PC-3 (cell line): ENCODE measurements at places on chromosomes 6 and 20.

GRCh38 chr6:88539295-88539764 lies 373.2 kb upstream of the CNR1 start:
- no peak for DNase-seq

GRCh38 chr6:123028263-123028662 lies 32.2 kb downstream of the CLVS2 start:
- DNase-seq, result no peak

DNA sequence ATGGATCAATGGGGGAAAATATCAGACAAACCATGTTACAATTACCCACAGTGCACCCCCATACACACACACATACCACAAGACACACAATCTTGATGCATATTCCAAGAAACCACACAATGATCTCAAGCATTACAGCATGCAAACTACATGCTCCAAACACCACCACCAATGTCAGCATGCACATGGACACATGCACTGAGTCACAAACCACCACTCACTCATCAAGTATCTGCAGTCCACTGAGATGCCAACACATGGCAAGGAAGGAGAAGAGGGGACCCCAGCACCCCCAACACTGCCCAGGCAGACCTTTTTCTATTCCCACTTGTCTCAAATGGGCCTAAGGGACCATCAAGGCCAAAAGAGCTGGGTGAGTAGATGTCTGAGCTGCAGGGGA lies 91.6 kb downstream of the PREX1 start:
- no peak for DNase-seq

DNA sequence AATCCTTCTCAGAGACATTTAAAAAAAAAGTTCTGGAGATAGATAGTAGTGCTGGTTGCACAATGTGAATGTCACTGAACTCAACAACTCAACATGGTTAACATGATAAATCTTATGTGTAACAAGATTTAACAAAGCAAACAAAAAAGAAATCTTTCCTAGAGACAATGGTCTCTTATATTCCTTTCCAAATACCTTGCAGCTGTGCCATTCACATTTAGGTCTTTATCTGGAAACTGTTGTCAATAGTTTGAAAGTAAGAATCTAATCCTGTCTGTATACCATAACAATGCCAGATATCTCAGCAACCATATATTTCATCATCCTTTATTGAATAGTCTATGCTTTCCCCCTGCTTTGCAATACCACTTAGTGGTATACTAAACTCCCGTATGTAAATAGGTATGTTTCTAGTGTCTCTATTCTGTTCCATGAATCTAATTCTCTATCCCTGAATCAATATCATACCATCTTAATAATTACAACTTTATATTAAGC lies 2.1 kb downstream of the SERAC1 start:
- no peak for DNase-seq

- DNase-seq, result no peak
Measured at GRCh38 chr20:51462566-51463276, 79.8 kb downstream of the NFATC2 start.

DNA sequence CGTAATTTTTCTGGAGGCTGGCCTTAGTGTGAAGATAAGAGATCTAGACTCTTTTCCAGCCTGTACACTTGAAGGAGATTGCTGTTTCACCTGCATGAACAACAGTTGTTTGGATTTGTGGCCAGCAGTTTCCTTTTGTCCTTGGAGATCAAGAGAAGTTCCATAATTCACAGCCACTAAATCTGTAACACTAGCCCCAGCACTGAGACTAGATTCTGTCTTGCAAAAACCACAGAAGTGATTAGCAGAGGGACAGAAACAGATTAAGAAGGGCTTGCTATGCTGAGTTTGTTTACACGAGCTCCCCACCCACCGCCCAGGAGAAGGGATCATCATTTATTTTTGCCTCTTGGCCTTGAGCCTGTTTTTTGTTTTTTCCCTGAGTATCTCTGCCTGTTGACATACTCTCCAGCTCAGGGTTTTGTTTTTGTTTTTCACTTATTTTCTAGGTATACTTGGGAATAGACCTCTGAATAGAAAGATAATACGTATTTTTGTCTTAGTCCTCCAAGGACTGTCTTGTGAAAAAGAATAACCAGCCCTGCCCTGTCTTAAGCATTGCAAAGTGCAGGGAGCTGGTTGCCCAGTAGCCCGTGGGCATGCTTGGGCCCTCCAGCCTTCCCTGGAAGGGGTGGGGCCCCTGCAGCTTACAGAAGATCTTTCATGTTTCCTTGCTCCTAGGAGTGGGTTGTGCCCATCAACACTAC lies 93.1 kb upstream of the SOX4 start:
- DNase-seq, result no peak

- no peak for DNase-seq
Measured at GRCh38 chr6:24439858-24440539, 37.3 kb downstream of the MRS2 start.
